ENCODE measurements at places on chromosomes 7 and 10.
A peak's percentile ranks its signal among the peaks of the same experiment; 100 is the strongest.

DNA sequence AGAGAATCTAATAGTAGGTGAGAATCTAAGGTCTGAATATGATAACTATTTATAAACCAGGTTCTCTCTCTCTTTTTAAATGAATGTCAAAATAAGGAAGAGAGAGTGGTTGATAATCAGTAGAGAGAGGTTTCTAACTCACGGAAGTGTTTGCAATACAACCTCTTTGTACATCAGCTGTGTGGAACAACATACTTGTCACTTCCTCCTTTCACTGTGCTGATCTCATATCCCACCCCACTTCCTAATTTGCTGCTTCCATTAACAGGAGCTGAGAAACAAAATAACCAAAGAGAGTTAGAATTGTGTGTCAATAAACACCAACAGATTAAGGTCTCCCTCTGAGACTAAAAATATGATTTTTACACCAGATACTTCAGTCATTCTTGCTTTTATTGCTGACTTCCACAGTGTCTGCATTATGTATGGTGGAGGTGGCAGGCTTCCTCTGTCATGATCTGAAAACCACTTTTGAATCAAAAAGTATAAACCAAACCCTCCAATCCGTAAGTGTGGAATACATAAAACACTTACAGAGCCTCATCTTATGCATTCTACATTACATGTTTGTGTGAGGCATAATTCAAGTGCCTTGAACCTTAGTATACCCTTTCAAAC, 25.0 kb downstream of the CACUL1 start:
- DNase-seq, result peak; percentile 90

- DNase-seq, result no peak
These were observed 233.4 kb upstream of the SLC26A5 start for GRCh38 chr7:103679151-103680132.

- no peak for DNase-seq
These were observed 514.3 kb downstream of the KCNMA1 start for GRCh38 chr10:77123330-77123729.

DNA sequence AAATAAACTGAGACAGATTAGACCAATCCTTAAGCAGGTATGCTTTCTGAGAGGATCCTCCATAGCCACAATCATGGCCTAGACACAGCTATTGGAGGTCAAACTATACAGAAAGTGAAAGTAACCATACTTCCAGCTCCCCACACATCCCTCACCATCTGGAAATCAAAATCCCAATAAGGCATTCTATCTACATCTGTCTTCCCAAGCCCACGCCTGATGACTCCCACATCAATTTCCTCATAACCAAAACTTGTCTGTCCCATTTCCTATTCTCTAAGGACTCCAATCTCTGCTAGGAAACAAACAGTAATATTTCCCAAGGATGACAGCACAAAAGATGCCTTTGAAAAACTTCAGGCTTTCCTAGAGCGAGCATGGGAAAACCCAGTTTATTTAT, 247.3 kb upstream of the HPS1 start:
- no peak for DNase-seq

- no peak for DNase-seq
These were observed 27.7 kb downstream of the NCAPG2 start for GRCh38 chr7:158676906-158677305.

DNA sequence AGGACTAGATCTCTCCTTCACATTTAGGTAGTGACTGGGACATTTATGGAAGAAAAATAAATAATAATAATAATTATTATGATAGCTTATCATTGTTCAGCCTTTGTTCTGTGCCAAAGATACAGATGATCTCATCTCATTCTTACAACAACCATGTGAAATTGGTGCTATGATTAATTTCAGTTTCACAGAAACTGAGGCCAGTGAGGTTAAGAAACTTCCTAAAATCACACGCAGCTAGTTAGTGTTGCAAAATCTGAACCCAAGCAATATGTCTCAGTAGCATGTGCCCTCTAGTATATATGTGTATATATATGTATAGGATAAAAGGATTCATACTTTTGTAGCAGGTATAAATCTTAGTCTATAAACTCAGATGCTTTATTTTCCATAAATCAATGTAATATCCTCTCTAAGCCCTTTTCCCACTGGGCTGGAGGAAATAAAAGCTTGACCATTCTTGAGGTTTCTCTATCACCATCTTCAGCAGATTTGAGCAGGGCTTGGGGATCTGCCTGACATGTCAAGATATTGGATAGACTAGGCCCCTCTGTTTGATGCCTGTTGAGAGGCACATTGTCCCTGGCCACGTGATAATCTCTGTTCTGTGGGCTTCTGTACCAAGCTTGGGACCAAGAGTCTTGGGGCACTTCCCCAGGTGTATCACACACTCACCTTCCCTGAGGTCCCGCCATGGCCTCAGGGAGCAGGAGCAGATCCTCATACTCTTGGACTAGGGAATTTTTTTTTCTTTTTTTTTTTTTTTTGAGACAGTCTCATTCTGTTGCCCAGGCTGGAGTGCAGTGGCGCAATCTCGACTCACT, 172.6 kb upstream of the NRP1 start:
- peak; percentile 88 for DNase-seq

- no peak for DNase-seq
These were observed 106.6 kb downstream of the GAD2 start for GRCh38 chr10:26323219-26323618.

DNA sequence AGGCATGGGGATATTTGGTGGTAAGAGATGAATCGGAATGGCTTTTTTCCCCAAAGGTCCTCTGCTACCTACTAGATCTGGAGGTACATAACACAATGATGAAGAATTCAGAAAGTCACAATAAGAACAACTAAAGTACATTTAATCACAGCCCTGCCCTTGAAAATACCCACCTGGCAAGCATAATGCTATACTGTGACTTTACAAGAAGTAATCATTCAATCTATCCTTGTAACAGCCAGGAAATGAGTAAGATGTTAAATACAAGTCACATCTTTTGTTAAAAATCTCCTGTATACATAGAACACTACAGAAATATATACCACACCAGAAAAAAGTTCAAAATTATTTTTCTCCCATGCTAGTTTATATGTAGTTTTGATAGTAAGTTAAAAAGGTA, 108.3 kb upstream of the ABCB5 start:
- no peak for DNase-seq

DNA sequence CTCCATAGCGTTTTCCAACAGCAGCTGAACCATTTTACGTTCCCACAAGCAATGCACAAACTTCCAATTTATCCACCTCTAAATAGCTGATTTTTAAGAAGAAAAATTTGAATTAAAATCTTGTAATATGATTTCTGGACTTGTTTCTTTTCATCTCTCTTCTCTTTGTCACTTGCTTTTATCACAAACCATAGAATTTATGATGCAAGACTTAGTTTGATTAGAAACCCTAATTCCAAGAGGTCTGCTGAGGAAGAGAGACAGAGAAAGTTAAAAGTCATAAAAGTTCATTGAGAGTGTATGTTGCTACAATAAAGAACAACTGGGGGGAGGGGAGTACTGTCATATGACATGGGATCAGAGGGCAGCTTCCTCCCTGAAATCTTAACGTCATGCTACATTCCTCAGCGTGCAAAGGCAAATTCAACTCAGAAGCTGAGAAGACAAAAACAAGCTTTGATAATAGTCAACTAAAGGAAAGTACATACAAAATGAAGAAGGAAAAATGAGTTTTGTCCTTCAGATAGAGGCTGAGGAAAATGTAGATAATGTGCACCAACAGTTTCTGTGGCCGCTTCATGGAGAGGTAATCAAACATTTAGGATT, 18.4 kb upstream of the CUBN start:
- peak; percentile 82 for DNase-seq

- no peak for DNase-seq
These were observed 95.5 kb downstream of the OTUD1 start for GRCh38 chr10:23534326-23534725.

GRCh38 chr10:73648975-73649829, 6.6 kb downstream of the SYNPO2L start:
- no peak for DNase-seq

DNA sequence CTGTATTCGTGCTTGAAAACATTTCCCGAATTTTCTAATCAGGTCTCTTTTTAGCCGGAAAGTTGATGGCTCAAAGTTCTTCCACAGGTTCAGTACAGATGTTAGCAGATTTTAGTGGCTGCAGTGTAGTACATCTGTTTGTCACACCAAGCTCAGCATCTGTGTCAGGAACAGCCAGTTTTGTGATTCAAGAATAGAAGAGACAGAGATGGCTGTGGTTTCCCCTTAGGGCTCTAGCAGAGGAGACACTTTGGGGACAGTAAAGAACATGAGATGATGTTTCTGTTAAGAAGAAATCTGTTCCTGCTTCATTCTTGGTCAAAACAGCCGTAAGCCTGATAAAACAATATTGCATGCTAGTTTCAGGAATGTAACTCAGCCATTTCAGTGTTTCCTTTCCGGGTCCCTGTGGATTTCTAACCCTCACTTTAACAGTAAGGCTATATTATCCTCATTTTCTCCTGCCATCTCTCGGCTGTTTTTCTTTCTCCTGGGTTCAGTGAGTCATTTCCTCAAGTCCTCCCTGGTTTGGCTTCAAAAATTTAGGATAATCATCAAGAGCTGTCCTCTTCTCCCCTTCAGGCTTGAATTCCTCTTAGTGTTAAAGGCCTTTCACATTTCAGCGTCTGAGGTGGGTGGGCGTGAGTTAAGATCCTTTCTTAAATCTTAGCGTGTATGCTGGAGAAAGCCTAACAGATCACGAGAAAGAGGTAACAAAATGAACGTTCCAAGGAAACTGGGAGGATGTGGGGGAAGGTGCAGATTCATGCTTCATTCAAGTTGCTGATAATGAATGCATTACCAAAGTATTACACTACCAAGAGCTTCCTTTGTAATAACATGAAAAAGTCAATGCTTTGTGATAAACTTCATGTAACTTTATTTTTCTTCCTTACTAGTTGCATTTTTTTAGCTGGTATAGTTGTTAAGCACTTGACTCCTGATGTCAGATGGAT, 37.1 kb upstream of the BICC1 start:
- DNase-seq, result no peak

- no peak for DNase-seq
These were observed 281.6 kb upstream of the KLF14 start for GRCh38 chr7:131015657-131015958.

DNA sequence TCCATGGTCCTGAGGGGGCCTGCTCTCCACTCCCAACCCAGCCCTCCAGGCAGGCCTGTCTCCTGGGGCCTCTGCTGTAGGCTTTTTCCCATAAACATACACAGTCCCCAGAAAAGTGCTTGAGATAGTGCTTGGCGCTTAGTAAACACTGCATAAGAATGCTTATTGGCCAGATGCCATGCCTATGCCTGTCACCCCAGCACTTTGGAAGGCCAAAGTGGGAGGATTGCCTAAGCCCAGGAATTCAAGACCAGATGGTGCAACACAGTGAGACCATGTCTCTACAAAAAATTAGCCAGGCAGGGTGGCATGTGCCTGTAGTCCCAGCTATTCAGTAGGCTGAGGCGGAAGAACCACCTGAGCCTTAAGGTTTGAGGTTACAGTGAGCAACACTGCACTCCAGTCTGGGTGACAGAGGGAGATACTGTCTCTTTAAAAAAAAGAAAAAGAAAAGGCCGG, 24.6 kb upstream of the ASL start:
- DNase-seq, result peak; percentile 63

DNA sequence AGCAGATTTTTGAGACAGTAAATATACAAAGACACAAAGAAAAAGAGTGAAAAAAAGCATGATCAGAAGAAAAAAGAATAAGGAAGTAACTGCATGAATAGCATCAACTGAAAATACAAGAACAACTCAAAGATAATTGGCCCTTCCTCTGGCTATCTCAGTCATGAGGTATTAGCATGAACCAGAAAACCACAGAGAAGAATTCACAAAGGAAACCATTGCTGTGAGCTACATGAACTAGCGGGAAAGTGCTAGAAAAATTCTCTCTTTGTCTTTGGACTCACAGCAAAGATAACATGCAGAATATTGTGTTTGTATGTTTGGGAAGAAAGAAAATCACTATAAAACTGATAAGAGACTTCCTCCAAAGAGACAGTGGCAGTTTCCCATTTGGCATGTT, 82.9 kb downstream of the SORCS1 start:
- DNase-seq, result no peak

DNA sequence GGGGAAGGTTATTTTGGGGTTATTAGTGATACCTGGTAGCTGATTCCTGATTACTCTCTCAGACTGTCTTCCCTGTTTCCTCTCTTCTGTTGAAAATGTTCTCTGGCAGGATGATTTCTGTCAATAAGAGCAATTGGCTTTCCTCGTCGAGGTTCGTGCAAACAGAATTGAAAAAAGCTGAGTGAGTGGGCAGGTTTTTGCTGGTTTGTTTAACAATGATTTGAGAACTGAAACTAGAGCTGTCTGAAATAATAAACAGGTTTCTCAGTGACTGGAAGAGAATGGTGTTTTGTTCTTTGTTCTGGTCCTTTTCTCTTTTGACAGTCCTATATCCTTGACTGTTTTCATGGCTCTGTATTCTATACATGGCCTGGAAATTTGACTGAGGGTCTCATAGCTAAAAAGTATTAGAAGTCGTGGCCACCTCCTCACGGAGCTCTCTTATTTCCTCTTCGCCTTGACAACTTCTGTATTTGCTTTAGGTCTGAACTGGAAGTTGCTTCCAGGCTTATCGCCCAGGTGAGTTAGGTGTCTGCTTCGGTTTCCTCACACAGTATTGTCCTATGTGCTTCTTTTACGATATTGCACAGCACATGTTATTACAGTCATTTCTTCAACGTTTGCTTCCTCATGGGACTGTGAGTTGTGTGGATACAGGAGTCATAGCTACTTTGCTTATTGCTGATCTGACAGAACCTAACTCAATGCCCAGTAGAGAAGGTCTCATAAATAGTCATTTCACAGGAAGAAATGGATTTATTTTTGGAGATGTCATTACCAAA, 403.6 kb downstream of the NRG3 start:
- DNase-seq, result no peak
